ENCODE measurements at places on chromosomes 7 and 10. TPM values are rescaled to one million over a fixed set of nuclear protein-coding genes. Genes with fewer than 3 reads are reported as not detected.

GRCh38 chr7:128322040-128322643 is 21.6 kb downstream of the RBM28 start:
- no peak overlapping the region for H3K27ac ChIP-seq
- peak; percentile 64 for DNase-seq
- no peak overlapping the region for H3K4me3 ChIP-seq
- no peaks in the 10 kb centered on the region for H3K27me3 ChIP-seq
- peaks cover 75% of the 10 kb centered on the region for H3K36me3 ChIP-seq

DNA sequence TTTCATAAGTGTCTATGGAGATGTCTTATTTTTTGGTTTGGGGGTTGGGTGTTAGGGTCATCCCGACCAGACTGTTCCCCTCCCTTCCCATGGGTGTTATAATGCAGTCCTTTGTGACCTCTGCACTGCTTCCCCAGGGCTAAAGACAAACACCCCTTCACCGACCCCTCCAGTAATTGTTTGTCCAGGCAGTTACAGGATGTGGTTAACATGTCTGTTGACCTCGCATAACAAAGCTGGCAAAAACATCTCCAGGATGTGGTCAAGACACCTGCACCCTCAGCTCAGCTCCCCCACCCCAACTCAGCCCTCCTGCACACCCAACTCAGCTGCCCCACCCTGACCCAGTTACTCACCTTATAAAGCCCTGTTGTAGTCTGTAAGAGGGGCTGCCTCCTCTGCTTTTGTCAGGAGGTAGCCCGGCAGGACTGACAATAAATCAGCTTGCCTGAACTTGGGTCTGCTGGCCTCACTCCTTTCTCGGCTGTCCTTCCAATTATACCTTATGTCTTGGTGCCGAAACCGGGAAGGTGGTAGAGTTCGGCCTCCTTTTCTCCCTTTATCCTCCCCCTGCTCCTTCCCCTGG is 102.2 kb downstream of the ZNF92 start:
- H3K36me3 ChIP-seq, result no peaks in the 10 kb centered on the region
- no peak overlapping the region for H3K4me3 ChIP-seq
- peak; percentile 51 for DNase-seq

- H3K36me3 ChIP-seq, result peaks cover 14% of the 10 kb centered on the region
- no peak overlapping the region for H3K4me3 ChIP-seq
- DNase-seq, result no peak
- no peaks in the 10 kb centered on the region for H3K27me3 ChIP-seq
Observed at GRCh38 chr7:139300390-139300789, 40.7 kb upstream of the FMC1 start.

- H3K4me3 ChIP-seq, result no peak overlapping the region
- H3K36me3 ChIP-seq, result no peaks in the 10 kb centered on the region
- no peak for DNase-seq
- H3K4me1 ChIP-seq, result no peaks in the 10 kb centered on the region
Observed at GRCh38 chr7:147912291-147912690, 678.3 kb upstream of the C7orf33 start.

ABCA13 gene
- 1.1 TPM for total RNA-seq
